Activated gamma-delta T cell treated with anti-CD3 and anti-CD28 coated beads, Interleukin-2, amount 50 U/mL, for 16 hours (primary cell): ENCODE measurements at places on chromosomes 11 and 22.

- no peak for DNase-seq
Observed at GRCh38 chr22:40511604-40512003, 124.9 kb downstream of the MRTFA start.

- DNase-seq: no peak
Observed at GRCh38 chr11:78228467-78228866, 39.7 kb downstream of the USP35 start.

DNA sequence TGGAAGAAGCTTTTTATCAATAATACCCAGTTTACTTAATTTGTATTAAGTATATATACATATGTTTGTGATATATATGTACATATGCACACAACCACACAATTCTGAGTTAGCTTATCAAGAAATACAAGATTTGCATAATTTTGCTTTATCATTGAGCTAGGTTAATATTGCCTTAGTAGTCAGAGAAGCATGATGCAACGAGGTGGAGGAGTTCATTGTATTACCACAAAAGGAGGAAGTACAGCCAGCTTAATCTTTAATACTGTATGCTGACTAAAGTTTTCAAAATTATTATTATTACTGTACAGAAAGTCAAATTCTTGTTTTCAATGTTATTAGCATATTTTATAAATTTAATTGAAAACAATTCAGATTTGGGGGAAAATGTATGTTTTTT is 278.4 kb upstream of the PDGFD start:
- DNase-seq: no peak

- no peak for DNase-seq
Observed at GRCh38 chr22:41976961-41977566, 7.8 kb downstream of the SEPTIN3 start.

- DNase-seq: no peak
Observed at GRCh38 chr11:125192183-125192582, 27.6 kb downstream of the PKNOX2 start.

DNA sequence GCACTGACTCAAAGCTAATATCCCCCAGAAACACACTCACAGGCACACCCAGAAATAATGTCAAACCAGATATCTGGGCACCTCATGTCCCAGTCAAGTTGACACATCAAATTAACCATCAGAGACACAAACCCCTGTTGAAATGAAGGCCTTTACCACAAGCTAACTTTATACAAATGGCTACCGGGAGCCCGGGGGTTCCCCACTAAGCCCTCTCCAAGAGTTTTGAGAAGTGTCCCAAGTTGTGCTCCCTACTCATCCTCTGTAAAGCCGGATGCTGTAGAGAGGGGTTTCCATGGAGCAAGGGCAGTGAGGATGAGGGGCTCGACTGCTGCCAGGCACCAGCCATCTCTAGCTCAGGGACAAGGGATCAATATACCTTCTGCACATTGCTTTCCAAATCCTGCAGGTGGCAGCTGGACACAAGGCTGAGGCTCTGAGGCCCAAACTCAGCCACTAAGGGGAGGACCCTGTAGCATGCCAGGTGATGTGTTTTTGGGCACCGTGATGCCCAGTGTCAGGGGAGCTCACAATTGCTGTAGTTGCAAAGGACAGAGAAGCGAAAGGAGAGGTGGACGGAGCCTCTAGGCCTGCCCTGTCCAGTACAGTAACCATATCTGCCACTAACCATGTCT is 145.7 kb downstream of the TTC17 start:
- no peak for DNase-seq

DNA sequence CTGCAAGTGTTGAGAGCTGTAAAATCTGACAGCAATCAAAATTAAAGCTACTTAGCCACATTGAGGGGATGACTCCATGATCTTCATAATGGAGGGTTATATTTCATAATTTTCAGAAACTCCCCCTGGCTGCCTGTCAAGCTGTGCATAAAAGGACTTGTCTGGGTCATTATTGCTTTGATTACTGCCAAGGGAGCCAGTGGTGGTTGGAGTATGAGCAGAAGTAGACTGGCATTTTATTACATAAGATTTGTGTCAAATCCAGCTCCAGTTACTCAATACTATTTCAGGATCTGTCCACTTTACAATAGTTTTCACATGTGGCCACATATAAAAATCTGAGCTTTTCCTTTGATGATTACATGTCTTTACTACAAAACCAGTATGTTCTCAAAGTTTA is 108.9 kb upstream of the SLC5A12 start:
- DNase-seq: no peak

DNA sequence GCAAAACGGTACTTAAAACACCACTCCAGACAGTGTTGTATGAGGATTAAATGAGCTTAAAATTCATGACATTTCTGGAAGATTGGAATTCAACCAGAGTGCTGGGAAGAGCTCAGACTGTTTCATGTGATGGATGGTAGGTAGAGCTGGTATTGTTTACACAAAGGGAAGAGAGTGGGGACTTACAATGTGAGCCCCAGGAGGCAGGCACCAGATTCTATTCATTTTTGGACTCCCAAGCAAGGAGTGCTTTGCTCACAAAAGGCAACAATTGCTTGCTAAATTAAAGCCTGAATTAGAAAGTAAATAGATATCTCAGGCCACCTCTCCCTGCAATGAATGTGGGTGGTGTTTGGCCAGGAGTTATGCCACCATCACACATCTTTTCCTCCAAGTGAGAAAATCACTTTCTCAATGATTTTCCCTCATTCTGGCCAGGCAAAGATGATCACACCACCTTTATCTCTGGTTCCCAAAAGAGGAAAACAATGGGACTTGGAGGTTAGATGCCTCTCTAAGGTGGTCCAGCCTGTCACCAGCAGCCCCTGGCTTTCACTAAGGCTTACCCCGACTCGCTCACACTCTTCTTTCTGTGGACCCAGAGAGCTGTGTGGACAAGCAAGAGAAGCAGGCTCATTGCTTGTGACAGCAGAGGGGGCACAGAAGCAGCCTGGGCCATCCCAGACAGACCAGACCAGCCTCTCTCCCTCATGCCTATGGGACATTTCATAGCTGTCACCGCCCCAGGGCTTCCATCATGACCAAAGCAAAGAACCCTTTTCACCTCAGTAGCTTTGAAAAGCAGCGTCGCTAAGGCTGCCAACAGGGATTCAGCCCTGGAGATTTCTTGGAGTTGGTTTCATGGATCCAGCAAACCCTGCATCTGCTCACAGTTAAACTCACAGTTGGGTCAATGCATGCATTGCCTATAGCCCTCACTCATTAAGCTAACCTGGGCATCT is 63.5 kb upstream of the DRD2 start:
- DNase-seq: no peak
